ENCODE measurements at places on chromosomes 7 and 10. TPM values are rescaled to one million over a fixed set of nuclear protein-coding genes. Genes with fewer than 3 reads are reported as not detected.

- DNase-seq, result no peak
Observed at GRCh38 chr7:78473021-78473420, 674.4 kb downstream of the PHTF2 start.

OR6V1 gene
- not detected for total RNA-seq

EIF5AL1 gene
- total RNA-seq, result 0.05 TPM

CH25H gene
- total RNA-seq, result 0.30 TPM

Measured in left ventricle myocardium inferior (tissue), 1 donor.